CD14-positive monocyte (primary cell): ENCODE measurements at places on chromosomes 16 and 17.

DNA sequence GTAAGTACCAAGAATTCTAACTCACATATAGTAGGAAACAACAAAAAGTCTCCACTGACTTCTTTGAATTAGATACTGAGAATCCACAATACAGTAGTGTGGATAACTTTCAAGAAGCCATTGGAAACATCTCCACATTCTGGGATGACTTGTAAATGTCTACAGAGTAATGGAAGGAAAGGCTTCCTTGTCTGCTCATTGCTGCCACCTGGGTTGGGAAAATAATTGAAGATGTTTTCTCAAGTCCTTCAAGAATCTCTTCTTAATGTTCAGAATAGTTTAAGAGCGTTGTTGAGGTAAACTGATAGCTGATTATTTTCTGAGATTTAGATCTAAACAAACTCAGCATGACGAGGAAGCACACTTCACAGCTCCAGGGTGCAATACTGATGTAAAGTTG lies 14.0 kb downstream of the CPSF4L start:
- no peak for DNase-seq

DNA sequence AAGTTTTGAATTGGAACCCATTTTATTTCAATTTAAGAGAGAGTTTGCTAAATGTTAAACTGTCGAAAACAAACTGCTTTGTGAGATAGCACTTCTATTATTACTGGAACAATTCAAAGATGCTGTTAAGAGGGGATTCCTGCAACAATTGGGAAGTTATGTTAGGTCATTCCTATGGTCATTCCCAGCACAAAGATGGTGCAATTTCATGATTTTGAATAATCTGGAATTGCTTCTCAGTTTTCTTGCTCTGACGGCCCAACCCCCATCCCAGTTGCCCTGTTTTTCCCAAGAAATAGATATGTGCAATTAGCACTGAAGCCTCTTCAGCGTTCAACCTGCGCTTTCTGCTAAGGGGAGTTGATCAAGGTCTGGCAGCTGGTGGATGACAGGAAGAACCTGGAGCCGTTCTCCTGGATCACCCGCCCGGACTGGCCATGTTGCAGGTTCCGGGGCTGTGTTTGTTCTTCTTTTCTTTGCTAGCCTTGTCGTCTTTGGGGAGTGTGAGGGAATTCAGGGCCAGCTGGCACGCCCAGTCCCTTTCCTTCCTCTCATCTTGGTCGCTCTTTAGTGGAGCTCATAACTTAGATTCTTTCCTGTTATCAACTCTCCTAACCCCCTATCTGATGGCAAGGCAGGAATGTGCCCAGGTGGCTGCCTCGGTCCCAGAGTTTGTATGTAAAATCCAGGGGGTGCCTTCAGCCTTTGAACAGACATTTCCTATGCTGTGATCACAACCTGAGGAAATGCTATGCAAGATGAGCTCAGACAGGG lies 29.0 kb upstream of the IRF8 start:
- peak; percentile 68 for DNase-seq

DNA sequence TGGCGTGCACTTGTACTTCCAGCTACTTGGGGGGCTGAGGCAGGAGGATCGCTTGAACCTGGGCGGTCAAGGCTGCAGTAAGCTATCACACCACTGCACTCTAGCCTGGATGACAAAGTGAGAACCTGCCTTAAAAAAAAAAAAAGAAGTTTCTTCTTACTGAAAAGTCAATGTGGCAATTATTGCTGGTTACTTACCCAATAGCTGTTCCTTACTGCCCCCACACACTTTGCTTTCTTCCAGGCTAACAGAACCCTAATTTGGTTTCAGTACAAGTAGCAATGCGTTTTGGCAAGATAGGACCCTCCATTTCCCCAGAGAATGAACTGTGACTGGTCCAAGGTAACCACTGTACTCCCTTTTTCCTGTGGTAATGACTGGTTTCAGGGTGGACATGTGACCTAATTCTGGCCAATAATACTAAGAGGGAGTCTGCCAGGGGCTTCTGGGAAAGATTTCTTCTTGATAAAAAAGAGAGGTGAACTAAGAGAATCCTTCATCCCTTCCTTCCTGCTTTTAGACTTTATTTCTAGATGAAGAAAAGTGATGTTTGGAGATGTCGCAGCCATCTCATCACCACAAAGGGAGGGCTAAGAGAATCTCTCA lies 58.8 kb upstream of the MSI2 start:
- DNase-seq = no peak

GRCh38 chr17:1471911-1472821 lies 16.1 kb upstream of the CRK start:
- no peak for DNase-seq

DNA sequence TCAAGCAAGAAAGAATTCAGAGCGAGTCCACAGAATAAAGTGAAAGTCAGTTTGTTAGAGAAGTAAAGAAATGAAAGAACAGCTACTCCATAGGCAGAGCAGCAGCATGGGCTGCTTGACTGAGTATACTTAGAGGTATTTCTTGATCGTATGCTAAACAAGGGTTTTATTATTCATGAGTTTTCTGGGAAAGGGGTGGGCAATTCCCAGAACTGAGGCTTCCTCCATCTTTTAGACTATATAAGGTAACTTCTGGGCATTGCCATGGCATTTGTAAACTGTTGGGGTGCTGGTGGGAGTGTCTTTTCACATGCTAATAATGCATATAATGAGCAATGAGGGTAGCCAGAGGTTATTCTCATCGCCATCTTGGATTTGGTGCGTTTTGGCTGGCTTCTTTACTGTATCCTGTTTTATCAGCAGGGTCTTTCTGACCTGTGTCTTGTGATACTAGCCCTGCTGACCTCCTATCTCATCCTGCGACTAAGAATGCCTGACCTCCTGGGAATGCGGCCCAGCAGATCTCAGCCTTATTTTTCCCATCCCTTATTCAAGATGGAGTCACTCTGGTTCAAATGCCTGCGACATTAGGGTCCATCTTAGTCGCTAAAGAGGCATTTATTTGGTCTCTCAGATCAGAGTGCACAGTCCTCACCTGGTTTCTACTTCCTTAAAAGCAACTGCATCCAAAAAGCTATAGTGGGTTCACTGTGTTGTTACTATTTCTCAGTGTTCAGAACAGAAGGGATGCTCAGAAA lies 100.6 kb upstream of the CACNG5 start:
- DNase-seq = no peak
